ENCODE measurements at places on chromosomes 2 and 18.

GRCh38 chr18:35466334-35466733 lies 31.4 kb downstream of the INO80C start:
- no peak for DNase-seq

DNA sequence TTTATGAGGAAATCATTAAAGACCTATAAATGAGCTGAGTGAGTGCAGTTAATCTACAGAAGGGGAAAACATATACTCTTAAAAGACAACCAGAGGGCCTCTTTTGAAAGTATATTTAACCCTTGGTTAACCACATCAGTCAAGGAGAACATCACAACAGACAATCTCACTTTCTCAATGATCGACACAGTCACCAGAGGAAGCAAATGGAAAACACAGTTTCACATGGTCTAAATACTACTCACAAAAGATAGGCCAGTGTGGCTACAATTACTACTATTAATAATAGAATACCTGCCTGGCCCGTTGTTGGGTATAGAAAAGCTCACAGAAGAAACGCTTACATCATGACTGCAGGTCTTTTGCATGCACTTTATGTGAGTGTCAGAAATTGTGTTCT lies 426.2 kb downstream of the NCKAP5 start:
- no peak for DNase-seq

- peak; percentile 44 for DNase-seq
These were observed 63.3 kb upstream of the GALNT5 start for GRCh38 chr2:157194097-157194688.

DNA sequence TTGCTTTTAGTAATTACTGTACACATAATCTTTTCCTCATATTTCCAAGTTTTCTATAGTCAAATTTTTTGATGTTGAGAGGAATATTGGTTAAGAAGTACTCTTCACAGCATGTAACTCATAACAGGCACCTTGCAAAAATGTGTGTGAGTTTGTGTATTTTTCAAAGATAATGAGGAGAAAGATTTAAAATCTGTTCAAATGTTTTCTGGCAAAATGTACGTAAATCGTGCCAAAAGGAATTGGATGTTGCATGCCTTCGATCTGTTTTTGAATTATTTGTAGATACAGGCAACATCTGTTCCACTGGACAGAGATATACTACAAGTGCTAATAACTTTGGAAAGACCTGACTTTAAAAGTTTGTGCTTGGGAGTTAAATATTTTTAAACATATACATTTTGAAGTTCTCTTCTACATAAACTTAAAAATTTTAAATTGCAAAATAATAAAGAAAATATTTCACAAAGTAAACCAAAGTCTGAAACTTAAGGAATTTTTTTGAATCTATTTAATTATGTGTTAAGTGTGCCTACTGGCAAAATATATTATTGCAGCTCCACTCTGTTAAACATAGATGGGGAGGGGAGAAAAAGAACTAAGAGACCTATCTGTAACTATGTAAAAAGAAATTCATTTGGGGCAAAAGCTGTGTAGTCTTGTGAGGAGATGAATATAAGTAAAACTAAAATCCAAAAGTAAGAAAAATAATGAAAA lies 133.5 kb upstream of the UBE2E3 start:
- DNase-seq = no peak

GRCh38 chr2:94890234-94890633 lies 19.0 kb downstream of the TEKT4 start:
- DNase-seq = no peak

GRCh38 chr2:235091421-235091820 lies 139.6 kb downstream of the SH3BP4 start:
- DNase-seq = no peak

DNA sequence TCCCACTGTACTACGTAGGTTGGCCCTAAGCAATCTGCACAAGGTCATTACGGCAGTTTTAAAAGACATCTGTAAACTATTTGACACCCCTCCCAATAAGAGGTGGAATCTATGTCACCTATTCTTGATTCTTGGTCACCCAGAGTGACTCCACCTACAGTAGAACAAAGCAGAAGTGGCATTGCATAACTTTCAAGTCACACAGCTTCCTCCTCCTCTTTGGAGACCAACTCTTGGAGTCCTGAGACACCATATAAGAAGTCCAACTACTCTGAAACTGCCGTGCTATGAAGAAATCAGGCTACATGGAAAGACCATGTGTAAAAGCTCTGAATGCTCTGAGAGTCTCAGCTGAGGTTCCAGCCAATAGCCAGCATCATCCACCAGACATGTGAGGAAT lies 253.5 kb upstream of the CDH20 start:
- DNase-seq = no peak

DNA sequence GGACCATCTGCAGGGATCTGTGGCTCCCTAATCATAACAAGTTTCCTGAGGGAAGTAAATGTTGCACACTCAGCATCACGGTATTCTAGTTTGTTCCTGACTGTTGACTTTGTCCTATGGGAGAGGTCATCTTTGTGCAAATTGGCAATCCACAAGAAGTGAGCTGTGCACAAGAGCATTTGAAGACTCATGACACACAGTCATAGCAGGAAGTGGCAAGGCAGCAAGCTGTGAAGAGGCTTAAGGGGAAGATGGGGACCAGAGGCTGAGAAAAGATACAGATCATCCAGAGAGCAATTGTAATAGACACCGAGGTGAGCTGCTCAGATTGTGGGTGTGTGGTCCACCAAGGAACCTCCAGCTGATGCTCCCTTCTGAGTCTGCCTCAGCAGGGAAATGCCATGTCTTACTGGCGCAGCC lies 2.7 kb downstream of the TNP1 start:
- no peak for DNase-seq

GRCh38 chr2:102376052-102376591 lies 20.5 kb downstream of the IL18R1 start:
- no peak for DNase-seq

DNA sequence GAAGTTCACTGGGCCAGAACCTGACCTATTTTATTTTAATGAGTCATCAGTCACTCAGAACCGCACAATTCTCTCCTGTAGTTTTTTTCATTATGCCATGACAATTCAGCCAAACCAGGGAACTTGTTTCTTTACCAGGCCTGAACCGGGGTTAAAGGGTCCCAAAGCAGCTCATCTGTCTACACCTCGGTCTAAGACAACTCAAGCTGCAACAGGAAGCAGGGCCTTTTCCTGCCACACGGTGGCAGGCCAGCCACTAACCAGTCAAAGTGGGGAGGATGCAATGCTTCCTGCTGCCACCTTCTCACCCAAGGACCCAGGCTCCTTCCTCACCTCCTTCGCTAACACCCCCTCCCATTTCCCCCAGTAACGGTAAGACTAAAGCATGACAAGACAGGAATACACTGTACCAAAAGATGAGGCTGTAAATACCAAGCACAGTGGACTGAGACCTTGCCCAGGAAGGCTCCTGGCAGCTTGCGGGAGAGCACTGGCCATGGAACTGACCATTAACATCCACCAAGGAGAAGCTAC lies 56.7 kb upstream of the ACKR3 start:
- DNase-seq = no peak

DNA sequence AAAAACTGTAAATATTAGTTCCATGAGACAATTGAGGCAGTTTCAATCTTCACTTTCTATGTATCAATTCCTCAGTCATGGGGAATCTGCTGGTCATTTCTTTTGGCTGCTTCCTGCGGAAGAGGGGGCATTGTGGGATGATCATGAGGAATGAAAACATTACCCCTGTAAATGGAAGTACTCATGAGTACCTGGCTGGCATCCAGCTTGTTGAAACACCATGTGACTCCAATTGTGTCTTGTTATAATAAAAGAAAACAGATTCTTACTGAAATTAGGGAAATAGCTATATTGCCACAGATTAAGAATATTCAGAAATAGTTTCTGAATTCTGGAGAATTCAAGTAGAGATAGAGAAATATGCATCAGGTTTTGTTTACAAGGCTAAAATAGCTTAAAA lies 41.6 kb upstream of the GPR39 start:
- DNase-seq = no peak

- no peak for DNase-seq
These were observed 25.2 kb downstream of the TRABD2A start for GRCh38 chr2:84855731-84856130.

GRCh38 chr2:207282916-207283315 lies 117.2 kb upstream of the KLF7 start:
- DNase-seq = no peak

- peak; percentile 51 for DNase-seq
These were observed 11.9 kb upstream of the ACTR3 start for GRCh38 chr2:113877711-113878598.

DNA sequence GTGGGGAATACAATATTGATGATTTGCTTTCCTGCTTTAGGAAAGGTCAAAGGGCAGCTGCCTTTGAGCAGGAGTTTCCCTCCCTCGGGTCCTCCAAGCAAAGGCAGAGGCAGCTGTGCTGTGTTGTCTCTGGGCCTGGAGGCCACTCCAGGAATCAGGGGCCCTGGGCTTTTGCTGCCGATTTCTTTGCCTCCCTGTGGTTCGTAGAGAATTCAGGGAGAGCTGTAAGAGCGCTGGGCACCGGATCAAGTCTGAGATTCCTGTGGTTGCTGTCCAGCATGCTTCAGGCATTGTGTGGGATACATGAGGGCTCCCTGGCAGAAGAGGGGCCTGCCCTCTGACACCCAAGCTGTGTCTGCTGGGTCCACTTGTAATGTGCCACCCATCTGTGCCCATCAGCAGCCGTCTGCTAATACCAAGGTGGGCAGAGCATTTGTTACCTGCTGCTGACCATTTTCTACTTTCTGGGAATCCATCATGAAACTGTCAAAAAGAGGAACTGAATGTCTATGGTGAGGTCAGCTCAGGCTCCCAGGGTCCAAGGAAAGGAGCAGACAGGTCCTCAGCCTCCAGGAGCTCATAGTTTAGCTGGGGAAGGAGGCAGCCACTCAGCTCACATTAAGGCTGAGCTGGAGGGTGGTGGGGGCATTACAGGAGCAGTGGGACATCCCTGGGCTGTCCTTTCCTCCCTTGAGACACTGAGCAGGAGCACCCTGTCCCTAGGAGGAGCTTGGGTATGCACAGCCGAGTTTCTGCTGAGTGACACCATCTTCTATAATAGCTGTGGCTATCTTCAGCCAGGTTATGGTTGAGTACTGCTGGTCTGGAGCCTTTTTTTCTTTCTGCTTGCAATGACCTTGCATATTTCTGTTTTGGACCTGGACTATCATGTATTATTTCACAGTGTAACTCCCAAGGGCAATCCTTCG lies 68.5 kb downstream of the CTIF start:
- DNase-seq = no peak

All from COR-L47 (cell line).